ENCODE measurements at places on chromosomes 4 and X.

DNA sequence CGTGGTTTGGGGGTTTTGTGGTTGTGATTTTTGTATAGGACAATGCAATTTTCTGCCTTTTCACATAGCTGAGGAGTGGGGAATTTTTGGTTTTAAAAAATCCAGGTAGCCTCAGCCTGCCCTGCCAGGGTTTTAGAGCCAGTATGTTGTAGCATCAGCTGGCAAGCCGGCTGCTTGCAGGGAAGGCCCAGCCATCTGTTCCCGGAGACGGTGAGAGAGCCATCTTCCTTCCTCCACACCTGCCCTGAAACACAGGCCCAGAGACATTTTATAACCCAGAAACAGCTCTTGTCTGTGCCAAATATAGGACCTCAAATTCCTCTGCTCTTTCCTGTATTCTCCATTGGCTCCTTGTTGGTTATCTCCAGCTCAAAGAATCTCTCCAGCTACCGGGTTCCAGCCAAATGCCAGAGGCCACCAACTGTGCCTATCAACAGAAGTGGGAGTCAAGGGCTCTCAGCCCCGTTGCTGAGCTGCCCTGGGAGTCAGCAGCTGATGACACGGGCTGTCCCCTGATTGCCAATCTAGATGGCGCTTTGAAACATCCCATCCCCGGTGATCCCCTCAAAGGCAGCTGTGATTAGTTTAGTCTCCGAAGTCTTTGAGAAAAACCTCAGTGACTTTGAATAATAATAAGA, 595.2 kb downstream of the MID1IP1 start:
- no peak for DNase-seq

GRCh38 chr4:143412420-143412758, 75.7 kb downstream of the GAB1 start:
- DNase-seq, result no peak

- no peak for DNase-seq
Observed at GRCh38 chr4:145035494-145036136, 62.4 kb downstream of the ANAPC10 start.

GRCh38 chr4:155604718-155605626, 61.7 kb upstream of the GUCY1A1 start:
- no peak for DNase-seq

DNA sequence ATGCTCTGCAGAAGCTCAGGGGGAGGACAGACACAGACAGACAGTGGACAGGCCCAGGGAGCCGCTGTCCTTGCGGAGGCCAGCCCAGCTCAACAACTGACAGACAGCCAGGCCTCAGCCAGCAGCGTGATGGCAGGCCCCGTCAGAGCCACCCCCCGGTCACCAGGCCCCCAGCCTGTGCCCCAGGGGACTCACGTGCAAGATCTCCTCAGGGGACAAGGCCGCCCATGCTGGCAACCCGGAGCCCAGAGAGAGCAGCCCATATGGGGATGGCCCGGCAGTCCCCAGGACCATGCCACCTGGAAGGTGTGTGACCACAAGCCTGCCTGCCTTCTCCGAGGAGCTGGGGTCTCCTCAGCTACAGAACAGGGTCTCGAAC, 28.0 kb upstream of the MXD4 start:
- no peak for DNase-seq

DNA sequence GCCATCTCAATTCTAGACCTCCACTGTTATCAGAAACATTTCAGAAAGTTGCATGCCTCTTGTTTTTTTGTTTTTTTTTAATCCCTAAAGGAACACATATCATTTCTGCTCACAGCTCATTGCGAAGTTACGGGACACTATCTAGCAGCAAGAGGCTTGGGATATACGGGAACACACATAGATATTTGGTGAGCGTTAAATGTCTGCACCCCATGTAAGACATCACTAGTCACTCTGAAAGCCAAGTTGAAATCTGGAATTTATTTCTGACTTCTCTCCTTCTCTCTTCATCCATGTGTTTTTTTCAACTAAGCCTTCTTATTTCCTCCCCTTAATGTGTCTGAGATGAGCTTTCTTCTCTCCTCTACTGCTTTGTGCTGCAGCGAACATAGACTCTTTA, 683.7 kb downstream of the PDHA2 start:
- DNase-seq, result no peak

DNA sequence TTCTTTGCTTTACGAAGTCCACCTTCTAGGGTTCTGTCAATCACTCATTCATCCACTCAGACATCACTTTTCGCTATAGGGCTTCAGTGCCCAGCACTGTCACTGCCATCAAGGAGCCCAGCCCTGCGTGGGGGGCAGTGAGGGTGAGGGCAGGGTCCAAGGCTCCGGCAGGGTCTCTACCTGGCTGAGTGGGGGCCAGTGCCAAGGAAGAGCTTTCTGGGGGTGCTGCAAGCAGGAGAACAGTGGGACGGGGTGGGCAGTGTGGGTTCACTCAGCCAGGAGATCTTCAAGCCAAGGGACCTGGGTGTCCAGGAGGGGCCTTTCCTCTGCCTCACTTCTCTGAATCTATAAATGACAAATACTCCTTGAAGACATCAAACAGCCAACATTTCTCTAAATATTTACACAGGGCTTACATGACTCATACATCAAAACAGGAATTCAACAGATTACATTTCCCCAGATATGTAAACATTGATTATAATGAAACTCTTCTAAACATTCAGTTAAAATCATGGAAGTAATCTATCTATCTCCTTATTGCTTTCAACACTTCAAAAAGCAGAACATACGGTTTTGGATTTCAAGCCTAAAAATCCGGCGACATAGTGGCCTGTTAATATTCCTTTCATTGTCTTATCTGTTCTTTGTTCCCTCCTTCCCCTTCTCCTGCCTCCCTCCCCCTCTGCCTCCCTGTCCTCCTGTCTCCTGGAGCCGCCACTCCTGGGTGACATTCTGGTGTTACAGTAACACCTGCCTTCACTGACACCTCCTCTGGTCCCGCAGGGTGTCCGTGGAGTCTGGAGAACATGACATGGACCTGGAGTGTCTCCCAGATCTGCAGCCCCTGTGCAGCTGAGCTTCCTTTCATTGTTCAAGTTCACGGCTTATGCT, 94.4 kb upstream of the ADRA2C start:
- no peak for DNase-seq

- peak; percentile 71 for DNase-seq
Observed at GRCh38 chr4:84493092-84493850, 5.8 kb downstream of the NKX6-1 start.

GRCh38 chr4:119735165-119735651, 106.6 kb upstream of the PDE5A start:
- DNase-seq, result no peak

- peak; percentile 38 for DNase-seq
Observed at GRCh38 chr4:48578132-48578968, 88.3 kb downstream of the ZAR1 start.

- DNase-seq, result no peak
Observed at GRCh38 chr4:106717091-106717490, 319.0 kb downstream of the DKK2 start.

DNA sequence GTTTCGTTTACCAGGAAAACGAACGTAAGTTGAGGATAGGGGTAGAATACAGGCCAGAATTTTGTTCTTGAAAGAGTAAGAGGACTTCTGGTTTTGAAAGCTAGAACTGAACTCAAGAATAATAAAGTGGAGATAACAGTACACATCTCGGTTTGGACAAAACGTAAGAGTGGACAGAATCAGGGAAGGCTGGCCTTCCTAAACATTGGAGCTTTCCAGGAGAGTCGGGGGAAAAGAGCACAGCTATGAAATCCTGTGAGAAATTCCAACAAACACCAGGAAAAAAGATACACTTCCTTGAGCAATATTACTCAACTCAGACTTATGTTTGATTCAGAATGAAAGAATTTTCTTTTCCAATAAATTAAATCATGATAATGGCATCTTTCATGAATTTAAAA, 1.2 kb downstream of the CTSO start:
- DNase-seq, result no peak

- no peak for DNase-seq
Observed at GRCh38 chrX:112874614-112875013, 34.0 kb upstream of the AMOT start.

- DNase-seq, result no peak
Observed at GRCh38 chr4:110474481-110474880, 1.5 kb upstream of the ENPEP start.

DNA sequence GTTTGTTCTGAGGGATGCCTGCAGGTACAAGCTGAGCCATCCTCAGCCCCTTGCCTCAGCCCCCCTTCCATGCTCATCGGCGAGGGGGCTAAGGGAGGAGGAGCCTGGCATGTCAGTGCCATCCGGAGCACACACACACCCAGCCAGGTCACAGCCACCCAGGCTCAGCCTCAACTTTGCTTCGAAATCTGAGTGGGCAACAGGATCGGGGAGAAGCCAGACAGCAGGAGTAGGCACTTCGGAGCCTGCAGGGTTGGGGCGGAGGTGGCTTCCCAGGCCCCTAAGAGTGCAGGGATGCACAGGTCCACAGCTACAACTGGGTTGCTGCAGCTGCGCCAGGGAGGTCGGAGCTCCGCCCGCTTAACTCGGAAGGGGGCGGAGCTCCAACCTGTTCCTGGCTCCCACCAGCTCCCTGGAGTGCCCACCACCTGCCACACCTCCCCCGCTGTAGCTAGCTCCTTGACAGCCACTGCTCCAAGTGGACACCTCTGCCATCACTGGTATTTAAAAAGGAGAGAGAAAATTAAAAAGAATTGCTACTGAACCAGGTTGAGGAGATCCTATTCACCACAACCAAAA, 192.9 kb upstream of the GALNT7 start:
- peak; percentile 27 for DNase-seq

DNA sequence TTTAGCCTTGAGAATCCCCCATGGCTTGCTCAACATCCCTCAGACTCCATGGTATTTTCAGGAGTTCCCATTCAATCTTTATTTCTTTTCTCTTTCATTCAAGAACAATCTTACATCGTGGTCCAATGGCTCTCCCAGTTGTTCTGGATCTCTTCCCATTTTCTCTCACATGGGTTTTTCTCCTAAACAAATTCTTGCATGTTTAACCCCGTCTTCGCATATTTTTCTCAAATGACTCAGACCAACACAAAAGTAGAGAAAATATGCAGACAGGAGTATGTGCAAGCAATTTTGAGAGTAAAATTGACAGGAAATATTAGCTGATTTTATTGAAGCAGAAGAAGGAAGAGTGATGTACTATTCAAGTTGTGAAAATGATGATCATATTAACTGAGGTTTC, 396.4 kb upstream of the TRAM1L1 start:
- no peak for DNase-seq

DNA sequence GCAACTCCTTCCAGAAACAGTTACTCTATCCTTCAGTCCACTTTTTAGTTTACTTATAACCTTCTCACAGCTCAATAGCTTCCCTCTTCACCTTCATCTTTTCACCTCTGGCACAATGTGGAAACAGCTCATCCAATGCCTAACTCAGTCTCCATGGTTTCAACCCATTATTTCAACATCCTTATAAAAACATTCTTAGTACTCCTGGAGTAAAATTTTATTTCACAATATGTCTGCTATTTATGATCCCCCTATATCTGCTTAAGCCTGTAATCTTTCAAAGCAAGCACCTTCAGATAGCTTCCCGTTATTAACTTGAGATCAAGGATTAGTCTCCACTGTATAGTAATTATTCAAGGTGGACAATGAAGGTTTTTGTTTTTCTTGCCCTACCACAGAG, 156.3 kb downstream of the GASK1B start:
- DNase-seq, result no peak

- no peak for DNase-seq
Observed at GRCh38 chr4:38935391-38936073, 67.9 kb downstream of the FAM114A1 start.

DNA sequence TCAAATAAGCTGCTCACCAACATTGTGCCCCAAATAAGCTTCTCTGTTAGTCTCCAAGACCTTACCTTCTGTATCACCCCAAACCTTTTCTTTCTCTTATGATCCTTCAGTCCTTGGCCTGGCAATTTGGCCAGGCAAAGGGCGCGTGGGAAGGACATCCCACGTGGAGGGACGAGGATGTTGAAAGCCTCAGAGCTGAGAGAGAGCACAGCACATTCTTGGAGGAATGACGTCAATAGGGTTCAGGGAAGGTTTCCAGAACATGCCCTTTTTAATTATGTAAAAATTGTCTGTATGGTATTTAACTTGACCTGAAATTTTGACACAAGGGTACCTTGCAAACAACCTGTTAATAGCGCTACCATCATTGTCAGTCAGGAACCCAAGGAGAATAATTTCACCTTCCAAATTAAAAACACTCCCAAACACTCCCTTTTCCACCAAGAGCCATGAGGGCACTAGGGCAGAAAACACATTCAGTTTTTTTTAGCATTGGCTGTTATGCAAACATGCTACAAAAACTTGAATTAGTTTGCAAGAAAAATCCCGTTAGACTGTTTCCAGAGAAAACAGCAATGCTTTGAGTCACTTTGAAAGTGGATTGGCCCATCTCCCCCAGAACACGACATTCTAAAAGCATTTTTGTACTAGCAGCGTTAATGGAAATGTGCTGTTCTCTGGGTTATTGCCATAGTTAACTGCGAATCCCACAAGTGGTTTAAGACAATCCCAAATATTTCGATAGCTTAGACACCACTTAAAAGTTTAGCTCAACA, 183.2 kb upstream of the PUDP start:
- no peak for DNase-seq

GRCh38 chr4:122821092-122821491, 5.5 kb upstream of the FGF2 start:
- DNase-seq, result no peak

Measured in ELF-1 (cell line).